ENCODE measurements at places on chromosomes 5 and 9.

DNA sequence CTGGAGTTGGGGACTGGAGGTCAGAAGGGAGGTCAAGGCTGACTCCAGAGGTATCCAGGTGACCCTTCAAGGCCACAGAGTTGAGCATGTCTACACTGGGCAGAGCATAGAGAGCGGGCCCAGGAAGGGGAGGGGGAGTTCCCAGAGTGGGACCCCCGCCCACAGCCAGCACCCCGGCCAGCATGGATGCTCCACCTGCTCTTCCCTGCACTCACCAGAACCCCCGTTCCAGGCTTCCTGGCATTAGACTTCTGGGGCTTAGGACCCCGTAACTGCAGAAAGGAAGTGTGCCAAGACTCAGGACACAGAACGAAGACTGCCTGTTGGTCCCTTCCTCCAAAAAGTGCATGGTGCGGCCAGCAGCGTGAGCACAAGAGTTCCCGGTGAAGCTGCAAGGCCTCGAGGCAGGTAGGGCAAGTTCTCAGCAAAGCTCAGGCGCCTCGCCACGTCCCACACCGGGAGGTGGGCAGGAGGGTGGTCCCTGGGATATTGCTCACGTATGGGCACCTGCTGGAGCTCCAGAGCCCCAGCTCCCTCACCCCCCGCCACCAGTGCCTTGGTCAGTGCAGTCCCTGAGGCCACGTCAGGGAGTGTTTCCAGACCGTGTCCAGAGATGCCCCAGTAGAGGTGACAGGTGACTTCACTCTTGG lies 13.8 kb downstream of the ABO start:
- DNase-seq: no peak

DNA sequence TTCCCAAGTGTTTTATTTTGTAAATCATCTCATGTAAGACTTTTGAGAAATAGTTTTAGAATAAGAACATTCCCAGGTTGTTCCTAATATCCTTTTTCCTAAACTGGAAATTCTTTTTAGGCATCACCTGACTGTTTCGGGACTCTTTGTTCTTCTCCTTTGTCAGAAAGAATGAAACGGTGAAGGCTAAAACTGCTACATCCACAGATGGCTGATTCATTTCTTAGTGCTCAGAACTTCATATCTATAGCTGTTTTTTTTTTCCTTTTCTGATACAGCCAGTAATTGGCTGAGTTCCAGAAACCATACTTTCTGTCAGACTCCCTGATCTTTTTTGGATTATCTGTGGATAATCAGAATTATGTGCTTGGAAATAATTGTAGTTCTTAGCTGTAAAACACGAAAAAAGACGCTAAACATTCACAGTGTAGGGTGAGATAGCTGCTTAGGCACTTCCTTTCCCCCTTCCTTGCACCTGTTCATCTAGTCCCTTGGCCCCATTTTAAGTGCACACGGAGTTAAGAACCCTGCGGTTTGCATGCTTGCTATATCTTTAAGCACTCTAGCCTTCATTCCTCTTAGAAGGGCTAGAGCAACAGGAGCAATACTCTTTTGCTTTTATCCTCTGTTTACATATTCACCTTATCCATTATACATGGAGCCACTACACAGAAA lies 283.9 kb downstream of the PJA2 start:
- DNase-seq: no peak

GRCh38 chr9:80501635-80502034 lies 929.9 kb downstream of the TLE4 start:
- DNase-seq: no peak

GRCh38 chr9:114905170-114905940 lies 25.0 kb downstream of the TNFSF8 start:
- DNase-seq: no peak

DNA sequence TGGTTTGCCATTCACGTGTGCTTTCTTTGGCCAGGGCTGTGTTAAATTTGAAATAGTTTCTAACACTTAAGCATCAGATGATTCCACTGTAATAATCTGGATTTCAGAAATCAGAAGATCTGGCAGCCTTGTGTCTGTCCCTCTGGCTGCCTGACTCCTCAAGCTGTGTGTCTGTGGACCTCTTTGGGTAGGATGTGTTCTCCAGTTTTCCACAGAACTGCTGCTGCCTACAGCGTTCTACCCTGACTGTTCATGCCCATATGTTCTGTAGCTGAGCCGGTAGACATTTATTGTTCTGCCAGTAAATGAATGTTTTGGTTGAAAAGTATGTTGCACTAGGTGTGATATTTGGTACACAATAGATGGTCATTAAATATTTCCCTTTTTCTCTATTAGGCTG lies 81.3 kb downstream of the SH3GL2 start:
- no peak for DNase-seq

Data from activated T-cell treated with anti-CD3 and anti-CD28 coated beads, Interleukin-2, amount 50 U/mL, for 48 hours (primary cell).